ENCODE measurements at places on chromosomes 5 and 9.

- no peak for DNase-seq
Measured at GRCh38 chr5:78527925-78528324, 120.6 kb downstream of the LHFPL2 start.

GRCh38 chr9:32161209-32161608 lies 223.2 kb upstream of the ACO1 start:
- no peak for DNase-seq

DNA sequence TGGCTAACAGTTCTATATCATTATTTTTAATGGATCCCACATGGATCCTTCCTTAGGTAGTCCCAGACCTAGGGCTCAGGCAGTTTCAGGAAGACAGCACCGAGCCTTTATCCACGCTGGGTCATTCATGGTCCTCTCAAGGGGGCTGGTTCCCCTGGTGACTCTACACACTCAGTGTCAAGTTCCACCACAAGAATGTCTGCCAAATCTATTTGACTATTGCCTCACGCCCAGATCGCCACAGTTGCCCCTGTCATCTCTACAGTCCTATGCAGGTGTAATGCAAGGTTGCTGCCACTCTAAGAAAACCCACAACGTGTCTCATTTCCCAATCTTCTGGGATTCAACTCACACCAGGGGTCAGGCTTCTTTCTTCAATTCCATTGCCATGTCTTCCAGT lies 8.0 kb upstream of the ZNF366 start:
- no peak for DNase-seq

- DNase-seq: no peak
Measured at GRCh38 chr9:89448821-89449220, 49.1 kb downstream of the SEMA4D start.

- no peak for DNase-seq
Measured at GRCh38 chr5:139725073-139725830, 70.4 kb upstream of the PSD2 start.

All from CD4-positive, alpha-beta T cell treated with Interleukin-4 for 4 hours (primary cell).